Ovary (tissue), 10 donors: ENCODE measurements at places on chromosomes 13 and 19. TPM values are rescaled to one million over a fixed set of nuclear protein-coding genes. Genes with fewer than 3 reads are reported as not detected.

CBY2 gene
- not detected for total RNA-seq

NLRP9 gene
- total RNA-seq, result not detected

DNA sequence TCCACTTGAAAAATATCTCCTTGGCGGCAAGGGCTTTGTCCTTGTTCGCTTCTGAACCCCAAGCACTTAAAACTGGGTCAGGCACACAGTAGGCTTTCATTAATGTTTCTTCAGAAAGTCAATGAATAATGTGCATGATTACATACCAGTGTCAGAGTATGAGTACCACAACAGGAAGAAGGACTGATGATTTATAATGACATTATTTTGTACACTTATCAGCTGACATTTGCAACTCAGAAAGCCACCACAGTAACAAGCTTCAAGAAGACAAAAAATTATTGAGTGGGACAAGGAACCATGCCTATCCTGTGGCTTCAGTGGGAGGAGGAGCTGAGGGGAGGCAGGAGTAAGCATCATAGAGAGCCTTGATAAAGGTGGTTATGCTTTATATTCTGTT lies 10.0 kb downstream of the POLR1D start:
- DNase-seq, result no peak

GRCh38 chr19:33133438-33134031 lies 1.6 kb downstream of the WDR88 start:
- no peak for DNase-seq

- no peak for DNase-seq
These were observed 143.5 kb downstream of the RXFP2 start for GRCh38 chr13:31882794-31883193.

GRCh38 chr13:110284779-110285484 lies 22.0 kb downstream of the COL4A1 start:
- DNase-seq, result no peak

DNA sequence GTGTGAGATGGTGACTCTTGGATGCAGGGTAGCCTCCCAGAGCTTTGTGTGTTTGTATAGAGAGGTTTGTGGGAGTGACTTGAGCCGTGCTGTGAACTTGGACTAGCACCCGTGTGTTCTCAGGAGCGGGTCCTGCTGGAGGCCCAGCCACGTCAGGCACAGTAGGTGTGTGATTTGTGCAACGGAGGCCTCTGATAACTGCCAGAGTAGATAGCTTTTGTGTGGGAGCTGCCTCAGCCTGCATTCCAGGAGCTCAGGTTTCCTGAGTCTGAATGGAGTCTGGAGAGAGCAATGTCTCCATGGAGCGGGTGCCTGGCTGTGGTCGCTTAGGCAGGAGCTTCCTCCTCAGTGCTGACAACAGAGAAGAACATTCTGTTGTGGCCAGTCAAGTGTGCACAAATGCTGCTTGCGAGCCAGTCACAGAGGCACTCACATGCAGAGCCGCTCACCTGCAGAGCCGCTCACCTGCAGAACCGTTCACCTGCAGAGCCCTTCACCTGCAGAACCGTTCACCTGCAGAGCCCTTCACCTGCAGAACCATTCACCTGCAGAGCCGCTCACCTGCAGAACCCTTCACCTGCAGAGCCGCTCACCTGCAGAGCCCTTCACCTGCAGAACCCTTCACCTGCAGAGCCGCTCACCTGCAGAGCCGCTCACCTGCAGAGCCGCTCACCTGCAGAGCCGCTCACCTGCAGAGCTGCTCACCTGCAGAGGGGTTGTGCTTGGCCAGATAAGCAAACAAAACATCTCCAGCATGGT lies 32.6 kb downstream of the TFDP1 start:
- no peak for DNase-seq

DNA sequence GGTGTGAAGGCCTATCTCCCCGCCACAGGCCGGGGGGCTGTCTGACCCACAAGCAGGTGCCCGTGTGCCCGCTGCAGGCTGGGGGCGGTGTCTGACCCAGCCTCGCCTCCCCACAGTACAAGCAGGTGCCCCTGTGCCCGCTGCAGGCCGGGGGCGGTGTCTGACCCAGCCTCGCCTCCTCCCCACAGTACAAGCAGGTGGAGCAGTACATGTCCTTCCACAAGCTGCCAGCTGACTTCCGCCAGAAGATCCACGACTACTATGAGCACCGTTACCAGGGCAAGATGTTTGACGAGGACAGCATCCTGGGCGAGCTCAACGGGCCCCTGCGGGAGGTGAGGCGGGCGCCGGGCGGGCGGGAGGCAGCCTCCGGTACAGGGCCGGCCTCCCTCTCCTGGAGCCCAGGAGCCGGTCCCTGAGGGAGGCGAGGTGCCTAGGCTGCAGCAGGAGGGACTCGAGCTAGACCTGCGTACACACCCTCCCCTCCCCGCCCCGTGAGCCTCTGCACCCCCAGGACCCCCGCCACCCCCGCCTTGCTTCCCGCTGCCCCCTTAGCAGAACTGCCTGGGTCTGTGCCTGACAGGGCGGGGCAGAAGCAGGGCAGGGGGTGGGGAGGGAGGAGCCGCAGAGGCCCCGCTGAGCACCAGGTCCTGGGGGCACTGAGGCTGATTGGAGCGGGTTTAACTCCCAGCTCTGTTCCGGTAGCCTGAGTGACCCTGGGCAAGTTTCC lies 20.6 kb downstream of the HCN2 start:
- no peak for DNase-seq

DNA sequence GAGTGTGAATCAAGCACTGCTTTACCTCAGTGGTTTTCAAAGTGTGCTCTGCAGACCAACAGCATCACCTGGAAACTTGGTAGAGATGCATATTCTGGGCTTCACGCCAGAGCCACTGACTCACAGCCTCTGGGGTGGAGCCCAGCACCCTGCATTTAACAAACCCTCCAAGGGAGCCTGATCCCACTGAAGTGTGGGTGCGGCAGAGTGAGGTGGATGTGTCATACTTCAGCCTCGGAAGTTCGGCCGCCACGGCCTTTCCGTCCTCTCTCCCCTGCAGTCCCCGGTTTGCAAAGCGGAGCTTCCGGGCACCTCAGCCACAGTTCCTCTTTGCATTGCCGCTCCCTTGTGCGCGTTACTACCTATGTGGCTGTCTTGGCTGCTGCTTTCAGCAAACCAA lies 33.3 kb upstream of the MICU2 start:
- DNase-seq, result no peak

DNA sequence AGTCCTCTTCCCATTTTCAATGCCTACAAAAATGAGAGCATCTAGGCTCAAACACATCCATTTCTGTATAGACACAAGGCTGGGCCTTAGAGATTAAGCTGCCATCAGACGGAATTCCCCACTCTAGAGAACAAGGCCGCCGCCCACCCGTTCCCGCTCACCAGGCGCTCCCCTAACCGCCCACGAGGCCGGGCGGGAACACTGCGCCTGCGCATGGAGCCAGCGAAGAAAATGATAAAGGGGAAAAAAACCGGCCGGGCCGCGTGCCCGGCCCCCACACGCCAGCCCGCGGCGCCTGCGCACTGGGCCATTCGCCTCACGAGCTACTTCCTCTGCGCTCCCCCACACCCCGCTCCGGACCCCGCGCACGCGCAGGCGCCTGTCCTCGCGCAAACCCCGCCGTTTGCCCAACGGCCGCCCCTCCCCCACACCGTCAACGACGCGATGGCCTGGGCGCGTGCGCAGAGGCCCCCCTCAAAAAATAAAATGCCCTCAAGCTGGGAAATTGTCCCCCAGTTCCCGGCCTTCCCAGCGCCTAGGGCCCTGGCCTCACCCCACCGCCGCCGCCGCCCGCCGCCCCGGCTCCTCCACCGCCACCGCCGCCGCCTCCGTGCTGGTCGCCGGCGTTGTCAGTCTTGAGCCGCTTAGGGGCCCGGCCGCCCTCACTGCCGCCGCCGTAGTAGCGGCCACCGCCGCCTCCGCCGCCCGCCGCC lies 483 bp downstream of the HNRNPL start:
- DNase-seq, result peak; percentile 98

GRCh38 chr19:31260171-31260933 lies 88.9 kb downstream of the TSHZ3 start:
- no peak for DNase-seq

NR2C2AP gene
- 14.2 TPM for total RNA-seq

- DNase-seq, result no peak
These were observed 1525.4 kb downstream of the SLITRK1 start for GRCh38 chr13:82356667-82357410.

TMEM145 gene
- total RNA-seq, result 0.30 TPM

DNA sequence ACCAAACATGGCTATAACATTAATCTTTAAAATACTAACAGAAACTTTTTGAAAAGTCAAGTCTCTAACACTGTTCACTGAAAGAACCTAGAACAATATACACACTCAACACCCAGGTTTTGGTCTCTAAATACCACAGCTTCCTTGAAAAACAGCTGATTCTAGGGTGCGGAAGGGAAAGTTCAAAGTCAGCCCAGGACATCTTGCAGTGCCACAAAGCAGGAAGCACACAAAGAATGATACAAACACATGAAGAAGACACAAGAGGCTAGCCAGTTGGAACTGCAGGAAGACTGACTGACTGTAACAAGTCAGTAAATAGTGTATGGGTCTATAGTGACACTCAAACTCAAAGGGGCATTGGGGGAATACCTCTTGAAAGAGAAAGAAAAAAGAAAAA lies 4.6 kb downstream of the DEDD2 start:
- no peak for DNase-seq

ZNF85 gene
- total RNA-seq, result 7.5 TPM

PCDH20 gene
- 1.8 TPM for total RNA-seq

CBARP gene
- total RNA-seq, result 2.4 TPM

- DNase-seq, result no peak
These were observed 10.7 kb downstream of the TM6SF2 start for GRCh38 chr19:19262190-19263057.

DNA sequence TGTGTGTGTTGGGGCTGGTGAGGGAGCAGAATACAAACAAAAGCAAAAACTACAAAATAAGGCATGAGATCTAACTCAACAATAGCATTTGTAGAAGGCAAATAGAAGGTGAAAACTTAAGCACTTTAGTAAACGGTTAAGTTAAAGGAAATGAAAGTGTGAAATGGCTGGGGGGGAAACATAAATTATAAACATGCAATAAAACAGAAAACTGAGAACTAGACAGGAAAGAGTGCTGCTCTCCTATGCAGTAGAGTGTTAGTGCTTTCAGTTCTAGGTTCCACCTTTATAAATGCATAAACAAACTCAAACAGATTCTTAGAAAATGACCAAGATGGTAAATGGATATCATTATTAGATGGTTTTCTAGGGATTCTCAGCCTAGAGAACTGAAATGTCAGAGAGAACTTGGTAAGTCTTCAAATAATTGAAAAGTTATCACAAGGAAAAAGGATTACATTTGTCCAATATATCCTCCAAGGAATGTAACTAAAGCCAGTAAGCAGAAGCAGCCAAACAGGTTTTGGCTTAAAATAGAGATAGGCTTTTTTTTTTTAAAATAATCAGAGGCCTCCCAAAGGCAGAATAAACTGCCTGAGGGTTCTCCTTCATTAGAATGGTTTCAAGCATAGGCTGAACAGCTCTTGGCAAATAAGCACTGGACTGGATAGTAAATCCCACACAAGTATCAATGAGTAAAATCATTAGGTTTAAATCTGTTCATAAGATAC lies 23.3 kb downstream of the RBM26 start:
- DNase-seq, result no peak
